ENCODE measurements at places on chromosomes 5 and 9.

DNA sequence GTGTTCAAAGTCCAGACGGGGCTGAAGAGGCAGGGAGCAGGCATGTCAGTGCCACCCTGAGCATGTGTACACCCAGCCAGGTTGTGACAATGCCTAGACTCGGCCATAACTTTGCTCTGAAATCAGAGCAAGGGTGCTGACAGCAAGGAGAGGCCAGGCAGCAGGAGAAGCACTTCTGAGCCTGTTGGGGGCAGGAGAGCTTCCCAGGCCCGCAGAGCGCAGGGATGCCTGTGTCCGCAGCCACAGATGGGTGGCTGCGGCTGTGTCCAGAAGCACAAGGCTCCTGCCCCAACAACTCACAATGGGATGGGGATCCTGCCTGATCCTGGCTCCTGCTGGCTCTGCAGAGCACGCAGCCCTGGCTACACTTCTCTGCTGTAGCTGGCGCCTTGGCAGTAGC, 373.9 kb downstream of the CHSY3 start:
- no peak overlapping the region for H3K4me3 ChIP-seq
- no peaks in the 10 kb centered on the region for H3K27me3 ChIP-seq
- DNase-seq, result no peak
- H3K4me1 ChIP-seq, result no peaks in the 10 kb centered on the region

DNA sequence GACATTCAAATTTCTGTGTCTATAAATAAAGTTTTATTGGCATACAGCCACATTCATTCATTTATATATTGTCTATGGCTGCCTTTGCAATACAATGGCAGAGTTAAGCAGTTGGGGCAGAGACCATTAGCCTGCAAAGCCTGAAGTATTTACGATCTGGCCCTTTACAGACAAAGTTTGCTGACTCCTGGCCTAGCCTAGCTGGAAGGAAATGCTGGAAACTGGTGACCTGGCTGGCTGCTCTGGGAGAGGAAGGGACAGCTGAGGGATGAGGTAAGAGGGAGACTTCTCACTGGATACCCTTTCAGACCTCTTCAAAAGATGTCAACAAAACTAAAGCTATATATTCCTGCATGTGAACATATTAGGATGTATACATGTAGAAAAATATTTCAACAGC, 66.0 kb upstream of the PPARGC1B start:
- DNase-seq, result no peak
- no peaks in the 10 kb centered on the region for H3K36me3 ChIP-seq
- H3K4me3 ChIP-seq, result no peak overlapping the region
- H3K27ac ChIP-seq, result no peak overlapping the region

- peak overlapping the region; percentile 58 for H3K27ac ChIP-seq
- no peak overlapping the region for H3K4me3 ChIP-seq
- H3K36me3 ChIP-seq, result no peaks in the 10 kb centered on the region
- peak; percentile 66 for DNase-seq
- peaks cover 5% of the 10 kb centered on the region for H3K4me1 ChIP-seq
Measured at GRCh38 chr9:128007566-128008138, 26.9 kb upstream of the EEIG1 start.

DNA sequence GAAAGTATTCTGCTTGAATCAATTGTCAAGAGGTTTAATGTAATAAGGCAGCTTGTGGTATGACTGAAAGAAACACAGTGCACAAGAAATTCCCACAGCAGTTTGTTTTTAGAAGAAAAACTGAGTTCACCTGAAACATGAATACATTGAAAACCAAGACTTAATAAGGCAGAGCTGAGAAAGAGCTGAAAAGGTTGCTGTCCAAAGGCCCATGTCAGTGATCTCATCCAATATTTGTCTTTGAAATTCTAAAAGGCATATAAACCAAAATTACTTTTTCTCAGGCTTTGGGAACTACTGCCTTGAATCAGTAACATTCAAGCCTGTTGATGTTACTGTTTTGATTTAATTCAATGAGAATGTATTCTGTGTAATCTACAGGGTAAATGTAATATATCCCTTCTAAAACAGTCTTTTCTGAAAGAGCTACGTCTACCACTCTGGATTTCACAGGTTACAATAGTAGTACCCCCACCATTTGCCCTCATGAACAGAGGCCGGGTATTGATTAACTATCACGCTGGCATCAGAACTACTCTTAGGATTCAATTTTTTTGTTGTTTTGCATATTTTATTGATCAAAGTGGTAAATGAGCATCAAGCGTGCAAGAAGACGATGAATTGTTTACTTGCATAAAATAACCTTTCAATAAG, 57.8 kb downstream of the PPIC start:
- H3K27me3 ChIP-seq, result no peaks in the 10 kb centered on the region
- H3K4me3 ChIP-seq, result no peak overlapping the region
- H3K4me1 ChIP-seq, result no peaks in the 10 kb centered on the region
- no peak for DNase-seq

- H3K36me3 ChIP-seq, result no peaks in the 10 kb centered on the region
- DNase-seq, result no peak
- no peak overlapping the region for H3K4me3 ChIP-seq
- H3K27ac ChIP-seq, result no peak overlapping the region
Measured at GRCh38 chr9:72338631-72339030, 26.4 kb downstream of the ZFAND5 start.

DNA sequence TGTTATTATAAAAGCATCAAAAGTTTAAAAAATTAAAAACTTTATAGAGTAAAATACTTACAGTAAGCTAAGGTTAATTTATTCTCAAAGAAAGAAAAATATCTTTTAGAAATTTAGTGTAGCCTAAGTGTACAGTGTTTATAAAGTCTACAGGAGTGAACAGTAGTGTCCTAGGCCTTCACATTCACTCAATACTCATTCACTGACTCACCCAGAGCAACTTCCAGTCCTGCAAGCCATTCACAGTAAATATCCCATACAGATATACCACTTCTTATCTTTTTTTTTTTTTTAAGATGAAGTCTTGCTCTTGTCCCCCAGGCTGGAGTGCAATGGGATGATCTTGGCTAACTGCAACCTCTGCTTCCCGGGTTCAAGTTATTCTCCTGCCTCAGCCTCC, 73.1 kb upstream of the FST start:
- no peak overlapping the region for H3K27ac ChIP-seq
- H3K27me3 ChIP-seq, result no peaks in the 10 kb centered on the region
- no peak overlapping the region for H3K4me3 ChIP-seq
- H3K4me1 ChIP-seq, result no peaks in the 10 kb centered on the region

DNA sequence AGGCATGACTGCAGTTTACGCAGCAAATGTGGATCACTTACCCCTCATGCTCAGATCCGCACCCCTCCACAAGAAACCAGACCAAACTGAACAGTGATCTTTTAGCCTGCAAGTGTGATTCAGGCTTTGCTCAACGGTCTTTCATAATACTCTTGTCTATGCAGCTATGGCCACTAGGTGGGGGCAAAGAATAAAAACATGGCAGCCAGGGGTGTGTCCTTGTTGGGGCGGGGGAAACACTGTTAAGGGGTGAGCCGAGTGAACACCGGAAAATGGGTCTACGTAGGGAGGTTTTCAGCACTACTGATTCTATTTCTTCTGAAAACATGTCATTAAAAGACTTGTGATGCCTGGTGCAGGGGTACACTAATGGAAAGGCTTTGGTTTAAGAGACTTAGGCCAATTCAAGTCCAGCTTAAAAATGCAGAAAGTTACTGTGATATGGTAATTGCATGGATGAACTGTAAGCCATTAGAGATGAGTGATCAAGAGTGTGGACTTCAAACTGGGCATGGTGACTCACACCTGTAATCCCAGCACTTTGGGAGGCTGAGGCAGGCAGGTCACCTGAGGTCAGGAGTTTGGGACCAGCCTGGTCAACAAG, 49.9 kb upstream of the GPR151 start:
- H3K4me1 ChIP-seq, result no peaks in the 10 kb centered on the region
- DNase-seq, result peak; percentile 64
- H3K4me3 ChIP-seq, result no peak overlapping the region

DNA sequence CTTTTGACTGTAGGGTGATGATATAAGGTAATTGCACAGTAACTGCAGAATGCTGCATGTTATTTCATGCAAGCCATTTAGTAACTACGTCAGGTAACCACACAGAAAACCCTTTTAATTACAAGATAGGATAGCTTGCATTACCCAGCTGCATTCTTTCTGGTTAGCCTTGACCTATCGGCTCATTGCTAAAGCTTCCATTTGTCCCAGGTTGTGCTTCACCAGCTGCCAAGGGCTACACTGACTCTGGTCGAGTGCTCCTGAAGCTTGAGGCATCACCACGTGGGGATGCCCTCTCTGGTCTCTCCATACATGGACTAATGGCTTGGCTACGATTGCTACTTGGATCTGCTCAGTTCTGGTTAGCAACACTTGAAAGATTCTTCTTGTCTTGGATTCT, 81.1 kb upstream of the SLC12A2 start:
- H3K27me3 ChIP-seq, result no peaks in the 10 kb centered on the region
- H3K36me3 ChIP-seq, result no peaks in the 10 kb centered on the region
- H3K4me1 ChIP-seq, result no peaks in the 10 kb centered on the region
- H3K27ac ChIP-seq, result no peak overlapping the region
- no peak overlapping the region for H3K4me3 ChIP-seq
- DNase-seq, result no peak

DNA sequence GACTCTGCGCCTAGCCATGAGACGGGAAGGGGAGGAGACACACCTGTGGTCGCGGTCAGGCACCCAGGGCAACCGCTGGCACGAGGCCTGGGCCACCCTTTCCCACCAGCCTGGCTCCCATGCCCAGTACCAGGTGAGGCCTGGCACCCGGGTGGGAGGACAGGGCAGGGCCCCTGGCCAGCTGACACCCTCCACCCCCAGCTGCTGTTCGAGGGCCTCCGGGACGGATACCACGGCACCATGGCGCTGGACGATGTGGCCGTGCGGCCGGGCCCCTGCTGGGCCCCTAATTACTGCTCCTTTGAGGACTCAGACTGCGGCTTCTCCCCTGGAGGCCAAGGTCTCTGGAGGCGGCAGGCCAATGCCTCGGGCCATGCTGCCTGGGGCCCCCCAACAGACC, 5.0 kb downstream of the MAMDC4 start:
- no peak overlapping the region for H3K4me3 ChIP-seq
- no peak for DNase-seq
- no peak overlapping the region for H3K27ac ChIP-seq
- peaks cover 9% of the 10 kb centered on the region for H3K36me3 ChIP-seq
- H3K4me1 ChIP-seq, result no peaks in the 10 kb centered on the region

- no peaks in the 10 kb centered on the region for H3K4me1 ChIP-seq
- no peaks in the 10 kb centered on the region for H3K36me3 ChIP-seq
- no peaks in the 10 kb centered on the region for H3K27me3 ChIP-seq
- no peak overlapping the region for H3K27ac ChIP-seq
- no peak overlapping the region for H3K4me3 ChIP-seq
- no peak for DNase-seq
Measured at GRCh38 chr5:79499640-79500273, 14.2 kb downstream of the HOMER1 start.

DNA sequence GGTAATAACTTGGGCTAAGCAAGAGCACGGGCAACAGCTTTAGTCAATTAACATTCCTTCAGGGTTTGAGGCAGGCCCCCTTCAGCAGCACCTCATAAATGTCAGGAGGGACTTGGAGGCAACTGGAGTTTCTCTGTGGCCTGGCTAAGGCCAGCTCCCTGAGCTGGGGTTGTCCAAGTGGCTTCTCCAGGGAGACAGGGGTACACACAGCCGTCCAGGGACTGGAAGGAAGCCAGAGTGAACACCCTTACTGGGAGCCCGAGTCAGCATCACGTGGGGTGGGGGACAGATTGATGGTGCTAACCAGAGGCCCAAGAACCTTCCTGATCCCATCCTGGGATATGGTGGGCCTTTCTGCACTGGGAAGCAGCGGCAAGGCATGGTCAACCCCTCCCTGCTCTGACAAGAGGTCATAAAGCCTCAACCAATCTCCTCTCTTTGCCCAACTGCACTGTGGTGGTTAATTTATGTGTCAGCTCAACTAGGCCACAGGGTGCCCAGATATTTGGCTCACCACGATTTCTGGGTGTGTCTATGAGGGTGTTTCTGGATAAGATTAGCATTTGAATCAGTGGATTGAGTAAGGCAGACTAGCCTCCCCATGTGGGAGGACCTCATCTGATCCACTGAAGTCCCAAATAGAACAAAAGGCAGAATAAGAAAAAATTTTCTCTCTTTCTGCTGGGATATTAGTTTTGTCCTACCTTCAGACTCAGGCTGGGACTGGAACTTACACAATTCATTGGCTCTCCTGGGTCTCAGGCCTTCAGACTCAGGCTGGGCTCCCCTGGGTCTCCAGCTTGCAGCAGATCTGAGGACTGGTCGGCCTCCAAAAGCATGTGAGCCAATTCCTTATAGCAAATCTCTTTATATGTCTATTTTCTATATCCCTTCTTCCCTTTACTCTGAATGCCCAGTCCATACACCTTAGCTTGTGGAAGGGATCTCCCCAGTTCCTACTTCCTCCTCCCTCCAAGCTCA, 127.2 kb upstream of the LARP1 start:
- no peak overlapping the region for H3K4me3 ChIP-seq
- peaks cover 14% of the 10 kb centered on the region for H3K4me1 ChIP-seq
- no peaks in the 10 kb centered on the region for H3K27me3 ChIP-seq
- no peaks in the 10 kb centered on the region for H3K36me3 ChIP-seq
